ENCODE measurements at places on chromosomes 7 and 10.
A peak's percentile ranks its signal among the peaks of the same experiment; 100 is the strongest.

GRCh38 chr10:108336836-108337235 lies 1172.3 kb upstream of the SORCS1 start:
- DNase-seq: no peak

DNA sequence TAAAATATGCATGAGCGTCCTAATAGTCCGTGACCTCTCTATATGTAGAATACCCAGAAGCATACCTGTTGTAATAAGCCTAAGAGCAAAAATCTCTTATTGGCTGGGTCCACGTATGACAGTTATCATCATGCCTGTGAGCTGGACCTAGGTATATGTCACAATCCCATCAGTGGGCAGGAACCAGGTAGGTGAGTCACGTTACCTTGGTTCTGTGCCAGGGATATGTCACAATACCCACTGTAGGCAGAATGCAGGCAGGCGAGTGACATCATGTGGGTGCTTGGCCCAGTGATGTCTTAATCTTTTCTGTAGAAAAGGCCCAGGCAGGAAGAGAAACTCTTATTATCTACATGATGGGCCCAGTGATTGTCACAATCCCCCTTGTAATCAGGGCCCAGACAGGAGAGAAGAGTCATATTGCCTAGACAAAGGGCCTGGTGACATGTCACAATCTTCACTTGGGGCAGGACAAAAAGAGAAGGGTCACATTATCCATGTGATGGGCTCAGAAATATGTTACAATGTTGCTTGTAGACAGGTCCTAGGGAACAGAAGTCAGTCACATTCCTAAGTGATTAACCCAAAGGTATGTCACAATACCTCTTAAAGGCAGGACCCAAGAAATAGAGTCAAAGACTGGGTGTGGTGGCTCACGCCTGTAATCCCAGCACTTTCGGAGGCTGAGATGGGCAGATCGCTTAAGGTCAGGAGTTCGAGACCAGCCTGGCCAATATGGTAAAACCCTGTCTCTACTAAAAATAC lies 12.9 kb upstream of the ZNF736 start:
- peak; percentile 66 for DNase-seq

- DNase-seq: no peak
Measured at GRCh38 chr10:33160151-33160550, 174.3 kb downstream of the NRP1 start.

- no peak for DNase-seq
Measured at GRCh38 chr7:7136466-7137381, 45.6 kb upstream of the C1GALT1 start.

DNA sequence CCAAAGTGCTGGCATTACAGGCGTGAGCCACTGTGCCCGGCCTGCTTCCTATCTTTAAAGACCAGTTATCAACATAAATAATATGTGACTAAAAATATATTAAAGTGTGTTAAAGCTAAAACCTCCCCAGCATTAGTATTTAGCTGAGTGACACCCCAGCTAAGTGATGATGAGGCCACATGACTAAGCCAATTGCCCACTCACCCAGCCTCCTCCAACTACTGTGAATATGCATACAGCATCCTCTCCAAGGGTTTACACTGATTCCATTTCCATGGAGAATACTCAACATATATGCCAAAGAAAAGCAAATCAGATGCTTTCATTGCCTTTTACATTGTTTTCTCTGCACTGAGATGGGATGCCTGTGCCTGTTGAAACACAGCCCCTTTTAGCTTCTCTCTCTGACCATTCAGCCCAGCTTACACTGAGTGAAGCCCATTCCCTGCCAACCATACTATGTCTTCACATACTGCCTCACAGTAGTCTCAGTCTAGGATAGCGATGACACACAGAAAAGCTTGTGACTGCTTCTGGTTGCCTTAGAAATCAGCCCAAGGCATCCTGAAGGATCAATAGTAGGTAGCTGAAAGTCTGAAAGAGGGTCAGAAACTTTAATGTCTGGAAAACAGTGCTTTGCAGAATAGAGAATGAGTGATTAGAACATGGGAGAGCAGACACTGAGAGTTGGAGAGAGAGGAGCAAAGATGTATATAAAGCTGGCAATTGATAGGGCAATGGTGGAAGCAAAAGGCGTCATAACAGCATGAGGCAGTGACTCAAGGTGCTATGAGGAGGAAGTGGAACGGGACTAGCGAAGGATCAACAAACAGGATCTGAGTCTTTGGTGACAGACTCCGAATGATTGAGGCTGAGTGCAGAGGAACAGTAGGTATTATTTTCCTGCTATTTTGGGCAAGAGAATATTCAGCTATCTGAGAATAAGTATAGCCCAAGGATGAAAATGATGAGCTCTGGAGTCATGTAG lies 19.8 kb upstream of the ATE1 start:
- DNase-seq: no peak

DNA sequence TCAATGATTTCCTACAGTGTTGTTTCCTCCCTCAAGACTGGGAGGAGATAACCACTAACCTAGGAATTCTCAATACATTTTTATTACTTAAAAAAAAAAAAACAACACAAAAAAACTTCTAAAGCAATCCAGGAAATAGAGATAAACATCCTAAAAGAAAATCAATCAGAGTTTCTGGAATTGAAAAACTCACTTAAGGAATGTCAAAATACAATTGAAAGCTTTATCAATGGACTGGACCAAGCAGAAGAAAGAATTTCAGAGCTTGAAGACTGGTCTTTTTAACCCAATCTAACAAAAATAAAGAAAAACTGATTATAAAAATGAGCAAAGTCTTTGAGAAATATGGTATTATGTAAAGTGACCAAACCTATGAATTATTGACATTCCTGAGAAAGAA lies 394.1 kb downstream of the XPNPEP1 start:
- no peak for DNase-seq

DNA sequence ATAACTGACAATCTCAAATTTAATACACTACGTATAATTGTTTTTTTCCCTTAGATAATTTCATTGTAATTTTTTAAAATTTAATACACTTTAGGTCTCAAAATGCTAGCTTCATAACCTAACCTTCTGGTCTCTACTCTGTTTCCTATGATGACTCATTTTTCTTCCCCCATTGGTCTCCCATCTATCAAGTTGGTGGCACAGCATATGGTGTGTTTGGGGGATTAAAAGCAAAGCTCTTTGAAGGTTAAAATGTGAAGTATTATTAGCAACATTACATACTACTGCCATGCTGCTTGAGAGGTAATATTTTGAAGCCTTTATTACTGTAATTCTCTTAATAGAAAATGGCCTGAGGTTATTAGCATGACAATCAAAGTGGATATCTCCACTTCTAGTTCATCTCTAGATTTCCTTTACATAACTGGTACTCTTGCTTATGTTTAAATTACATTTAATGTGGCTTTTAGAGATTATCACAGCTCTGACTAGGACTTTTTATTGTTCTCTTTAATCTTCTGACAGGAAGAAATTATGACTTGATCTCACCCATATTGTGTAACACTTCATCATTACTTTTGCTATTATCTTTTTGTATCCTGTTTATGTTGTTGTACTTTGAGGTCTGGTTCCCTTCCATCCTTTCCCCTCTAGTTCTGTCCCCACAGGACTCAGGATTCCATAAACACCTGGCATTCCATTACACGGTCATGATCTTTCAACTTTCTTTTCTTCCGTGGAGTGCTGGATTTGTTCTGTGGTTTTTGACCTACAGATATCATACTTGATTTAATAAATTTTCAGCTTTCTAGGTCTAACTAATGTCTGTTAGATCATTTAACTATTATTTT lies 185.1 kb downstream of the SEMA3D start:
- DNase-seq: no peak

GRCh38 chr10:45160271-45160670 lies 155.1 kb downstream of the OR13A1 start:
- peak; percentile 66 for DNase-seq

DNA sequence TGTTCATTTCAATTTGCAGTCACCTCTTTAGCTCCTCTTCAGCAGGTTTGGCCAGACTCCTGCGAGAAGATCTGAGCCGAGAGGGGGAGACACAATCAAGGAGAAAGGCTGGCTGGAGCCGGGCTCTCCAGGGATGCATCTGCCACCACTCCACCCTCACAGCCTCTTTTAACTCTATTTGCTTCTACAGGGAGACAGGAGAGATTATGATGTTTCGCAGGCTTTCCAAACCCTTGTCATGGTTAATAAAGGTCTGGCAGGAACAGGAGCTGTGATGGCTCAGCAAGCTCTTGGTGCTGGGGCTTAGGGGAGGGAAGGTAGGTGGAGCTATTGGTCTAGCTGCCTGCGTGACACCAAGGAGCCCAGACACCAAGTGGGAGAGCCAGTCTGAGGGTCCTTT lies 448.1 kb upstream of the PODXL start:
- DNase-seq: peak; percentile 4

DNA sequence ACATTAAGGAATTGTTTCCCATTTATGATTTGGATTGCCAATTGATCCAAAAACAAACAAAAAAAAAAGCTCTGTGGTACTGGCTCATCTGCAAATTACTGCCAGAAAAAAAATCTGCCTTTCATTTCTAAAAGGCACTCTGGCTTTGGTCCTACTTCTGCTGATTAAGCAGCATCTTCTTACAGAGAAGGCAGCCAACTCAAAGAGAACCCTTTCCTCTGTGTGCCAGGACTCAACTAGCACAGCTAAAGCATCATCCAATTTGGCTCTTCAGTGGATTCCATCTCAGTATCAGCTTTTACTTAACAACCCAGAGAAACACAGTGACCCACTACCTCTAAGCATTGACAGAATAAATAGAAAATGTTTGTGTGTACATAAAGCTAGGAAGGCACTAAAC lies 80.6 kb downstream of the GSAP start:
- no peak for DNase-seq

DNA sequence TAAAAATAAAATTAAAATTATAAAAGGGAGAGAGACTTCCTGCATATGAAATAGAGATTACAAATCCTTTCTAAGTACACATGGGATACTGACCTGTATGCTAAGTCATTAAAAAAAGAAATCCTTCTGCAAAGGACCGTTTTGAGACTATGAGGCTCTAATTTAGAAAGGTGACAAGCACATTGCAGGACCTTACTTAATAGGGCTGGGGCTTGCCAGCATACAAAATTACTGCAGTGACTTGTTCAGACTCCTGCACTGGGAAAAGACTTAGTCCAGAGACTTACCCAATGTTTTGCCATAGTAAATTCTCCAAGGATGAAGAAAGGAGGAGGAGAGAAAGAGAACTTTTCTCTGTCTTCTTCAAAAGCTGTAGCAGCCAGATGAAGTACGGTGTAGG lies 193.6 kb downstream of the KCNMA1 start:
- no peak for DNase-seq

DNA sequence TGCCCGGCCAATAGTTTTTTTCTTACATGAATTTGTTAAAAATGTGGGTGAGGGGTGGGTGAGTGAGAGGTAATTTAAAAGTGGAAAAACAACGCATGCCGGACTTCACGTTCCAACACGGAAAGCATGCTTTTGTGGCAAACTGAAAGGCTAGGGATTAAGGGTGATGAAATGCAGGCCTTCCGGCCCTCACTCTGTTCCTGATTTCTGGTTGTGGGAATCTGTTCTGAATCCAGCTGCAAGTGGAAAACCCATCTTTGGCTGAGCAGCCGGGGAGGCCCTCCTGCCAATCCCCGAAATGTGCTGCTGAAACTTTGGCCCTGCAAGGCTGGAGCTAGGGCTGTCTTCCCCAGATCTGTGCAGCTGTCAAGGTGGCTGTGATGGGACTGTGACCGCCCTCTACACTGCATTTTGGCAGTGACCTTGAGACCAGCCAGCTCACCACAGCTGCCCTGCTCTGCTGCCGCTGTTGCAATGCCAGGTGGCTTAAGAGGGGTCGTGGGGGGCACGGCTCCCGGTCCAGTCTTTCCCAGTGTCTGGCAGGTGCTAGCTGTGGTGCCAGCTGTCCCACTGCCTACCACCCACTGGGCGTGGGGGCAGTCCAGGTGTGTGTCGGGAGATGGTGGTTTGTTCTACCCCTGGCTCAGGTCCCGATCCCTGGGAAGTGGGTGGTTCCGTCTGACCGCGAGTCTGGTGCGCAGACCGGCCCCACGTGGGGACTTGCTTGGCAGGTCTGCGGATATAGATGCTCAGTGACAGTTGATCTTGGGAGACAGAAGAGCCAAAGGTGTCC lies 39.0 kb downstream of the TET1 start:
- DNase-seq: no peak

Measured in MCF 10A (cell line).